ENCODE measurements at places on chromosomes 6 and 20.

DNA sequence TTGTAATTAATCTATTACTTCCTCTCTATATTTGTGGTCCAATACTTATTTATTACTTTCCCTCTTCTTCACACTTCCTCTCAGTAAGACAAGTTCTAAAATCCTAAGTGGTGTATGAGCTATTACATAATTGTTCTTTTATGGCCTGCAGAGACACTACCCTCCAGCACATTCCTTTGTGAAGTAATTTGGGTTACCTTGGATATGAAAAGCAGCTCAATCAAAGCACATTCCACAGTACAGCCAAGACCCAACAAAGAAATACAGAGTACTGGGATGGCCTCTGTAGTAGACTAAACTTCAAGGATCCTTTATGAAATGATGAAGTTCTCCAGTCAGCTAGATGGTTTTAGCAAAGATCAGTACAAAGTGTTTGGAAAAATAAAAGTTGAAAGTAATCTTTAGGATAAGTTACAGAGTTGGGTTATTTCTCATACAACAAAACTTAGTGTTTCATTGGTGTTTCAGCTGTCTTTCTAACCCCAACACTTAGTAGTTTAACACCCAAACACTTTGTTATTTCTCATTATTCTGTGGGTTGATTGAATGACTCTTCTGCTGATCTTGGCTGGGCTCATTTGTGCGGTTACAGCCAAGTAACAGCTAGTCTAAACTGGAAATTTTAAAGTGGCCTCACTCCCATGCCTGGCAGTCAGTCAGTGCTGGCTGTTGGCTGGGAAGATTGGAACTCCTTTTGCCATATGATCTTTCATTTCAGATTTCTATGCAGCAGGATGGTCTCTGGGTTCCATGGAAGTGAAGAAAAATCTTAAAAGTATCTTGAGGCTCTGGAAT lies 161.5 kb upstream of the POU3F2 start:
- DNase-seq: no peak

GRCh38 chr20:6739406-6739805 lies 28.1 kb upstream of the BMP2 start:
- DNase-seq: no peak

GRCh38 chr6:52243282-52243893 lies 912 bp downstream of the IL17F start:
- no peak for DNase-seq

DNA sequence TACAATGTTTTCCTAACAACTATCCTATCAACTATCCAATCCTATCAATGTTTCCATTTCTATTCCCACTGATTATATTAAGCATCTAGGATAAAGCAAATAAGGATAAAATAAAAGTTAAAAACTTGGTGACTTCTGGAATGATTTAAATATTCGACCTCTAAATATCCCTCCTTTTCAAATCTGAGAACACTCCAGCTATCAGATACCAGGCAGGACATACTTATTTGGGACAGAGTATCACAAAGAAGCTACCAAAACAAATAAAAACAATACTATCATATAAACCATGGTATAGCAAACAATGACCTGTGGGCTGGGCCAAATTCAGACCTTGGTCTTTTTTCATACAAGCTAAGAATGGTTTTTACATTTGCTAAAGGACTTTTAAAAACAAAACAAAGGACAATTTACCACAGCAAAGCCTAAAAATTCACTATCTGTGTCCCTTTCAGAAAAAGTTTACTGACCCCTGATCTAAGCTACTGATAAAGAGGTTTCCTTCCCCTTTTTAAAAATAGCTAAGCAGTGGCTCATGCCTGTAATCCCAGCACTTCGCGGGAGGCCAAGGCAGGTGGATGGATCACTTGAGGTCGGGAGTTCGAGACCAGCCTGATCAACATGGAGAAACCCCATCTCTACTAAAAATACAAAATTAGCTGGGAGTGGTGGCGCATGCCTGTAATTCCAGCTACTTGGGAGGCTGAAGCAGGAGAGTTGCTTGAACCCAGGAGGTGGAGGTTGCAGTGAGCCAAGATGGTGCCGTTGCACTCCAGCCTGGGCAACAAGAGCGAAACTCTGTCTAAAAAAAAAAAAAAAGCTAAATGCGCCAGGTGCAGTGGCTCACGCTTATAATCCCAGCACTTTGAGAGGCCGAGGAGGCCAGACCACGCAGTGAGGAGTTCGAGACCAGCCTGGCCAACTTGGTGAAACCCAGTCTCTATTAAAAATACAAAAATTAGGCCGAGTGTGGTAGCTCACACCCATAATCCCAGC lies 6.0 kb downstream of the NUP153 start:
- DNase-seq: no peak

DNA sequence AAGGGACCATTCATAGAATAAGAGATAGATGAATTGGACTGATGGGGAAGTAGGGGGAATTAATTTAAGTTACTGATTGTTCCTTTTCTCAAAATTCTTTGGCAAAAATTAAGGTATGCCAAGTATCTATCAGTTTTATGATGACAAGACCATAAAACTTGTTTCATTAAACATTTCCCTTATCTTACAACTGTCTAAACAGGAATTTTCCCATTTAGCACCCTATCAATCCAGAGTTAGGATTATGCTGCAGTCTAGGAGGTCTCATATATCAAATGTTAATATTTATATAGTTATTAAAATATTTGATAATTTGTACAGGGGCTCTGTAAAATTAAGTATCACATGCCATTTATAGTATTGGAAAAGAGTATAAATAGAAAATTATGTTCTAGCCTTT lies 51.5 kb upstream of the ARID1B start:
- no peak for DNase-seq

DNA sequence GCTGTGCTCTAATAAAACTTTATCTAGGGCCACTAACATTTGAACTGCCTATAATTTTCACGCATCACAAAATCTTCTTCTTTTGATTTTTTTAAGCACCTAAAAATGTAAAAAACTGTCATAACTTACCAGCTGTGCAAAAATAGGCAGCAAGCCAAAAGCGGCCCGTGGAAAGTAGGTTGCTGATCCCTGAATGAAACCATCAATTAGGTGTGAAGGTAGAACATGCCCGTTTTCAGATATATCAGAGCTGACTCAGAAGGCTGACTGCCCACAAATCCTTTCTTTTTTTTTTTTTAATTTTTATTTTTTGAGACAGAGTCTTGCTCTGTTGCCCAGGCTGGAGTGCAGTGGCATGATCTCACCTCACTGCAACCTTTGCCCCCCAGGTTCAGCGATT lies 4.9 kb upstream of the IPCEF1 start:
- no peak for DNase-seq

GRCh38 chr6:137496909-137497720 lies 2.9 kb upstream of the OLIG3 start:
- DNase-seq: no peak

DNA sequence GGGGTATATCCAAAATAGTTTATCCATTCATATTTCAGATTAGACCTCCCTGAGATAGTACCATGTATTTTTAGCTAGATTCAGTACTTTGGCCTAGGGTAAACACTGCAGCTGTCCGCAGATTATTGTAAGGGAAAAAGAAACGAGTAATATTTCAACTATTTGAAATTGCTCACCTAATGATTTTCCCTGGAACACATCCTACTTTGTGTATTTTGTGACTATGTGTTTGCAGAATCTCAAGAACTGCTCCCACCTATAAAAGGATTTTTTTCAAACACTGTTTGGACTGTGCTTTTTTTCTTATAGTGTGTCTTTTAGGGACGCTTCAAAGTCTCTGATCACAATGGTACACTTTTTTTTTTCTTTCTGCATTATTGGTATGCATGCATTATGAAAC lies 42.3 kb downstream of the RGS17 start:
- no peak for DNase-seq

GRCh38 chr20:62446481-62446880 lies 19.1 kb upstream of the RBBP8NL start:
- no peak for DNase-seq

- no peak for DNase-seq
These were observed 4.4 kb downstream of the GSS start for GRCh38 chr20:34951252-34951651.

- DNase-seq: no peak
These were observed 13.6 kb downstream of the IL17F start for GRCh38 chr6:52230685-52231084.

- no peak for DNase-seq
These were observed 7.1 kb downstream of the MOCS1 start for GRCh38 chr6:39927159-39927558.

GRCh38 chr6:111590209-111590980 lies 15.3 kb downstream of the TRAF3IP2 start:
- DNase-seq: no peak

DNA sequence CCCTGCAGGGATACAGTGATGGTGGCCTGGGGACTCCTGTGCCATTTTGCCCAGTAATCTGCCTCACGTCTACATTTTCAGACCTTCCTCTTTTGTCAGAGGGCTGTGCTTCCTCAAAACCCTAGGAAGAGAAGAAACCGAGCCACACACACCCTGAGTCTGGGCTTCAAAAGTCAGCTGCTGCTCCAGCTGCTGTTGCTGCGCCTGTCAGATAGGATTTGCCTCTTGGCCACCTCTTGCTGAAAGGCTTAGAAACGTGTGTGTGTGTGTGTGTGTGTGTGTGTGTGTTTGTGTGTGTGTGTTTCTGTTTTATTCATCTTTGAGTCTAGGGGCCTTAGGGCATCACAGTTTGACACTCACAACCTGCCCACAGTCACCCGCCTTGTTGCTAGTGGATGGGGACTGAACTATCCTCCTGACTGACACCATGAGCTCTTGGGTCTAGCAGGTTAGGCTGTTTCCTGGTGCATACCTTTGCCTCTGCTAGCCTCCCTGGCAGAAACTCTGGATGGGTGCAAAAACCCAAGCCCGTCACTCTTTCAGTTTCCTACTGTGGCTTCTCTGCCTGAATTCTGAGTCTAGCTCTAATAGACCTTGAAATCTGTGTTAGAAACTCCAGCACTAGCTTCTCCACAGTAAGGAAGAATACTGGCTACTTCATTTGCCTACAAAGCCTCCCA lies 94.9 kb upstream of the CEP85L start:
- DNase-seq: no peak

- DNase-seq: no peak
These were observed 112.0 kb downstream of the GPR63 start for GRCh38 chr6:96725296-96725695.

DNA sequence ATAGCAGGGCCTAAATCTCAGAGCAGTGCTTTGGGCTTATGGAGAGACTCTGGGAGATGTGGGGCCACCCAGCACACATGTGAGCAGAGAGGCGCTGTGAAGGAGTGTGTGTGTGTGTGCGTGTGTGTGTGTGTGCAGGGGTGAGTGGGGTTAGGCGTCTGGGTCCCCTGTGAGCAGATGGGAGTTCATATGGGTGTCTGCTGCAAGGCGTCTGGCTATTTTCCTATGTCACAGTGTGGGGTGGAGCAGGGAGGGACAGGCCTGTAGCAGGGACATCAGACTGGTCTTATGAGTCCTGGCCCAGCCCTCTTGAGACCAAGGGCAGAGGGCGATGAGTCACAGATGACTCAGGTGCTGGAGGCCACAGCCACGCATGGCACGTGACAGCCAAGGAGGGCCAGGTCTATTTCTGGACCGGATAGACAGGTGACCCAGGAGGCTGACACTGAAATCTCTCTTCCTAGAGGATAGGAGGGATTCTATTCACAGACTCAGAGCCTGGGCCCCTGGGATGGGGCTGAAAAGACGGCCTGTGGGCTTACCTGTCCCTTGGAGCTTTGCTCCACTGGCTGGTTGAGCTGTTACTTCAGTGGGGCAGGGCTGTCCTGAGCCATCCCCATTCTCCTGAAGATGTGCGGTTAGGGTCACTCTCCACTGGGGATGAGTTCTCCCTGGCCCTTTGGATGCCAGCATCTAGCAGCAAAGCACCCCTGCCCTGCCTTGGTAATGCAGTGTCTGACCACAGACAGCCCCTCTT lies 28.9 kb downstream of the VEGFA start:
- DNase-seq: no peak

DNA sequence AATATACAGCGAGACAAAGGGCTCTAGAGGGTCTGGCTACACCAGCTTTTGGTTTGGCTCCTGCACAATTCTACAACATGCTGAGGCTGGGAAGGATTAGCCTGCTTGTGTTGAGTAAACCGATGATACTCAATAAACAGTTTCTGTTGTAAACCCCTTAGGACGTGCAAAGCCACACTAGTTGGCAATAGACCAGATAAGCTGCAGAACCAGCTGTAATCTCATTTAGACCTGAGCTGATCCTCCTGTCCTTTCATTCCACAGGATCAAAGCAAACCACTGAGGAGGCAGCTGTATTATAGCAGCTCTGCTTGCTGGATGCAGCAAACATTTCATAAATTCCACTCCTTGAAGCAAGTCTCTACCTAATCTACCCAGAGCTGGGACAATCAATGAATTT lies 79.7 kb downstream of the MMS22L start:
- no peak for DNase-seq

DNA sequence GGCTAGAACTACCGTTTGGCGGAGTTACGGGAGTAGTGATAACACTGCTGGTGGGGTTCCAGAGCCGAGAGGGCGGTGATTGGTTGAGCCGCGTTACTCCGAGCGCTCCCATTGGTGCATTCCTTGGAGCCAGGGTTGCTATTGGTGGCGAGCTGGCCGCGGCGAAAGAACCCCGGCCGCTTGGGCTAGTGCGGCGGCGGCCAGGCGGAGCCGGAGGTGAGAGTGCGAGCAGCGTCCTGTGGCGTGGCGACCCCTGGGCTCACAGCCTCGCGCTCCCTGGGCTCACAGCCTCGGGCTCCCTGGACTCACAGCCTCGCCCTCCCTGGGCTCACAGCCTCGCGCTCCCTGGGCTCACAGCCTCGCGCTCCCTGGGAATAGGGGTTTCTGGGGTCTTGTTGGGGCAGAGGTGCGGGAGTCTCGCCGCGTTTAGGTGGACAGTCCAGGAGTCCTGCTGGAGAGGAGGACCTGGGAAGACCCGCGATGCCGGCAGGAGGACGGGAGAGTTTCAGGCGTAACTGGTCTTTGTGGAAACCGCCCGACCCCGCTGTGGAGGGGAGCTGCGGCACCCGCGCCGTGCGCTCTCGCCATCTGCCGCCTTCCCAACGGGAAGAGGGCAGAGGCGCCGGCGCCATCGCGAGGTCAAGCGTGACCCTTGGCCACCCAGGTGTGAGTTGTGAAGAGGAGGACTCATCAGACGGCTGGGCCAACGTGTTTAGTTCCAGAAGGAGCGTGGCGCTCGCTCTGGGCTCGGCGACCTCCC lies 12.2 kb downstream of the PRDM13 start:
- DNase-seq: no peak

- no peak for DNase-seq
These were observed 7.0 kb downstream of the LBP start for GRCh38 chr20:38353316-38353715.

GRCh38 chr20:48705240-48706115 lies 122.3 kb downstream of the PREX1 start:
- DNase-seq: no peak

DNA sequence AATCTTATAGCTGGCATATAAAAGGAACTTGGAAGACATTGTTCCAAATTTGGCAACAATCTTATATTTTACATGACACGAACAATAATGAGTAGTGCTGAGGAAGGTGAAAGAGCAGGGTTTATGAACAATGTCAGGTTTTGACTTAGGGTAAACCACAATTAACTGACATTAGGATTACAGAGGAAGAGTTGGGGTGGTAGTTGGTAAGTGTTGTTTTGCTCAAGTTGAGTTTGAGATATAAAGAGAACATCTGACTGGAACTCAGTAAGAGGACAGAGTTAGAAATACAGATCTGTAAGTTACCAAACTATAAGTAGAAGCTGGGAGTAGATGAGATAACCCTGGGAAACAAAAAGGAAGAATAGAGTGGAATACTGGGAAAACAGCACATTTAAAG lies 15.1 kb downstream of the RTN4IP1 start:
- DNase-seq: no peak
